ENCODE measurements at places on chromosomes 4 and X. TPM values are rescaled to one million over a fixed set of nuclear protein-coding genes. Genes with fewer than 3 reads are reported as not detected.

TCEAL8 gene
- total RNA-seq: 50.0 TPM

ELF4 gene
- total RNA-seq: 26.3 TPM

KLHL4 gene
- 0.64 TPM for total RNA-seq

ATP8A1 gene
- 0.67 TPM for total RNA-seq

PRSS48 gene
- total RNA-seq: 0.17 TPM

EPGN gene
- total RNA-seq: 283 TPM

NEIL3 gene
- total RNA-seq: 7.5 TPM

SLC4A4 gene
- under 0.01 TPM for total RNA-seq

SSX2B gene
- not detected for total RNA-seq

SSX4 gene
- total RNA-seq: not detected

F8A3 gene
- total RNA-seq: 9.6 TPM

GAGE2A gene
- total RNA-seq: not detected

ZXDA gene
- total RNA-seq: 5.6 TPM

CFP gene
- total RNA-seq: 0.78 TPM

KLF8 gene
- total RNA-seq: 15.6 TPM

Data from mammary epithelial cell (primary cell).